ENCODE measurements at places on chromosomes 12 and 14.

GRCh38 chr12:108969622-108970021 is 51.2 kb downstream of the SVOP start:
- peaks cover 3% of the 10 kb centered on the region for H3K27me3 ChIP-seq
- H3K4me3 ChIP-seq = no peak overlapping the region
- no peaks in the 10 kb centered on the region for H3K36me3 ChIP-seq
- no peak overlapping the region for H3K27ac ChIP-seq
- no peaks in the 10 kb centered on the region for H3K4me1 ChIP-seq

DNA sequence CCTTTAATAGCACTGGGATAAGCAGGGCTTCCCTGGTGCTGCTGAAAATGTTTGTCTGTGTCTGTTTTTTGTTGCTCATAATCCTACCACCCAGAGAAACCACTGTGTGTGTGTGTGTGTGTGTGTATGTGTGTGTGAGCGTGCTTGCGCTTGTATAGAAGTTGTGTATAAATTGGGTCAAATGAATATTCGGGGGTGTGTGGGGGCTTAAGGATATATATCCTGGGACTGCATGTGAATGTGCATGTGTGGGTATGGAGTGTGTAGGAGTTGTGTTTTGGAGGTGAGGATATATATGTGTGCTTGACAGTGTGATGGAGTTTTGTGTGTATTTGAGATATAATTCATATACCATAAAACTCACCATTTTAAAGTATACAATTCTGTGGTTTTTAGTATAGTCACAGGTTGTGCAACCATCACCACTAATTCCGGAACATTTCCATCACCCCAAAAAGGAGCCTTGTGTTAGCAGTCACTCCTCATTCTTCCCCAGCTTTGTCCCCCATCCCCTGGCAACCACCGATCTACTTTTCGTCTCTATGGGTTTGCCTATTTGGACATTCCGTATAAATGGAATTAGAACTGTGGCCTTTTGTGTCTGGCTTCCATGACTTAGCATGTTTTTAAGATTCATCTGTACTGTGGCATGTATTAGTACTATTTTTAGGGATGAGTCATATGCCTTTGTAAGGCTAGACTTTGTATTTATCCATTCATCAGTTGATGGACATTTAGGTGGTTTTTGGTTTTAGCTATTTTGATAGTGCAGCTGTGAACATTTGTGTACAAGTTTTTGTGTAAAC is 25.6 kb downstream of the TCTN1 start:
- peak; percentile 86 for DNase-seq
- no peaks in the 10 kb centered on the region for H3K27me3 ChIP-seq
- peak overlapping the region; percentile 29 for H3K4me3 ChIP-seq
- H3K36me3 ChIP-seq = no peaks in the 10 kb centered on the region
- H3K4me1 ChIP-seq = peaks cover 33% of the 10 kb centered on the region
- H3K27ac ChIP-seq = peak overlapping the region; percentile 60

DNA sequence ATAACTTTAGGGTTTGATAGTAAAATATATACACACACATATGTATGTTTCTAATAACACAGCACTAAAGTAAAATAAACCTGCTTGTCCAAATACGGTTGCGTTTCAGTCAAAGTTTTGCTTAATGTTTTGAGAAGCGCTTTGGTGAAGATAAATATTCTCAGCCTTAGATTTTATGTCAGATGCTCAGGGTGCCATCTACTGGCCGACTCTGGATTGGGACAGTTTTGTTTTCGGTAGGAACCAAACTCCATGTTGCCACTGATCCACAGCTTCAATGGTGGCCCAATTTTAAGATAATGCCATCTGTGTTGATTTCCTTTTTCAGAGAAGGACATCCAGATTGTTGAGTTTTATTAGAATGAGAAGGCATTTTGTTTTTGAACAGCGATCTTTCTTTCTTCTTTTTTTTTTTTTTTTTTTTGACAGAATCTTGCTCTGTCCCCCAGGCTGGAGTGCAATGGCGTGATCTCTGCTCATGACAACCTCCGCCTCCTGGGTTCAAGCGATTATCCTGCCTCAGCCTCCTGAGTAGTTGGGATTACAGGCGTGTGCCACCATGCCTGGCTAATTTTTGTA is 43.1 kb downstream of the LLPH start:
- H3K4me3 ChIP-seq = no peak overlapping the region
- no peaks in the 10 kb centered on the region for H3K27me3 ChIP-seq
- no peak overlapping the region for H3K27ac ChIP-seq
- H3K4me1 ChIP-seq = peaks cover 3% of the 10 kb centered on the region
- no peaks in the 10 kb centered on the region for H3K36me3 ChIP-seq
- DNase-seq = peak; percentile 45

GRCh38 chr14:93285044-93285443 is 47.8 kb downstream of the BTBD7 start:
- H3K4me3 ChIP-seq = no peak overlapping the region
- peaks cover 12% of the 10 kb centered on the region for H3K4me1 ChIP-seq
- no peaks in the 10 kb centered on the region for H3K36me3 ChIP-seq
- peak; percentile 45 for DNase-seq

- peaks cover 11% of the 10 kb centered on the region for H3K4me1 ChIP-seq
- no peak for DNase-seq
- peaks cover 35% of the 10 kb centered on the region for H3K36me3 ChIP-seq
- peak overlapping the region; percentile 97 for H3K4me3 ChIP-seq
Observed at GRCh38 chr12:98594050-98594835, 757 bp downstream of the SLC25A3 start.

DNA sequence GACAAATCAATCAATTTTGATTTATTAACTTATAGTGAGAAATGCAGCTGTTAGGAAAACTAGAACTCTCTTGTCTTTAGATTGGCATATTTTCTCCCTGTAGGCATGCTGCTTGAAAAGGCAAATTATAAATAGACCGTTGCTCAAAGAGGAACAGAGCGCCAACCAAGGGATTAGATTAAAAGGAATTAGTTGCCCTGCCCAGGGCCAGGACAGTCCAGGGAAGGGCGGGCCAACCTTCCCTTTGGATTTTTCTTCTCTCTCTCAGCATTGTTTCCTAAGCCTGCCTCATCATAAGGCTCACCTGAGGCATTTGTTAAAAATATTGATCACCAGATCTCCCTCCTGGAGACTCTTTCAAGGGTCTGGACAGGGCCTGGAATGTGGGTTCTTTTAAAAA is 8.6 kb downstream of the CIPC start:
- no peak overlapping the region for H3K4me3 ChIP-seq
- peaks cover 7% of the 10 kb centered on the region for H3K36me3 ChIP-seq
- no peak for DNase-seq
- no peak overlapping the region for H3K27ac ChIP-seq
- no peaks in the 10 kb centered on the region for H3K27me3 ChIP-seq
- peaks cover 4% of the 10 kb centered on the region for H3K4me1 ChIP-seq
